AG04450 (cell line): ENCODE measurements at places on chromosomes 3 and 15.

- DNase-seq = no peak
Measured at GRCh38 chr3:11167590-11167989, 13.3 kb downstream of the HRH1 start.

- DNase-seq = no peak
Measured at GRCh38 chr3:114260152-114260551, 22.8 kb upstream of the ZNF80 start.

DNA sequence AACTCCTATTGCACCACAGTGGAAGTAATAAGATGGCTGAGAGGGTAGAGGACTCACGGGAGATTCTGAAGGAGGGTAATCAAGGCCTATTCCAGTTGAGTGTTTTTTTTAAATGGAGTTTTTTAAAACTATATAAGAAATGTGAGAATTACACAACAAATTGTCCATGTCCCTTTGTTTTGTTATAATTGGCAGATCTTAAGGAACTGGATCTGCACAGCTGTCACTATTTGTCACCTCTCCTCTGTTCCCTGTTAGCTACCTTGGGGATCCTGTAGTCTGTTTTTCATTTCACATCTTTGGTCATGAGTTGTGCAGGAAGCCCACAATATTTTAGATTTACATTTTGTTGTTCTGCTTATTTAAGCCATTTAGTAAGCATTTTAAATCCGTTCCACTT lies 77.3 kb upstream of the TSPAN3 start:
- DNase-seq = no peak

GRCh38 chr15:25670025-25670554 lies 193.0 kb downstream of the ATP10A start:
- DNase-seq = no peak

DNA sequence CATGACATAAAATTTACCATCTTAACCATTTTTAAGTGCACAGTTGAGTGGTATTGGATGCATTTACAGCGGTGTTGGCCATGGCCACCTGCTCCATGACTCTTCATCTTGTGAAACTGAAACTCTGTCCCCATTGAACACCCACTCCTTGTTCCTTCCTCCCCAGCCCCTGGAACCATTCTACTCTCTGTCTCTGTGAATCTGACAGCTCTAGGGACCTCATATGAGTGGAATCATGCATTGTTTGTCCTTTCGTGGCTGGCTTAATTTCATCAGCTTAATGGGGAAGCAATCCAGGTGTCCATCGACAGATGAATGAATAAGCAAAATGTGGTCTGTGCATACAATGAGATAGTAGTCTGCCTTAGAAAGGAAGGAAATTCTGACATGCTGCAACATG lies 42.5 kb downstream of the PLXNA1 start:
- DNase-seq = no peak

GRCh38 chr3:50600141-50600753 lies 11.3 kb downstream of the CISH start:
- no peak for DNase-seq

GRCh38 chr15:93246266-93247242 lies 157.5 kb upstream of the RGMA start:
- no peak for DNase-seq

DNA sequence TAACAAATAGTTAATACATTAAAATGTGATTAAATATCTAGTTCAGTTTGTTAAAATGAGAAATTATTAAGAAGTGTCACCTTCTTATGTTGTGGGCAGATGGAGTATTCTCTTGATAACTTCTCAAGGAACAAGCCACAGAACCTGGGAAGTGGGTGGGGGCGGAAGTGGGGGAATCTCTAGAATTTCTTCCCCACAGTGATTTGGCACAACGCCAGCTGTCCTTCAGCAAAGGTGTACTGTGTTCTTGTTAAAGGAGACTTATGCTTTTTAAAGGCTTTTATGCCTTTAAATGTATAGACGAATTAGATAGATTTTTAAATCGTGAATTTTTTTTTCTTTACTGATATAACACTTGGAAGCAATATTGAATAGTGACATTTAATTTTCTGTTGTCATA lies 42.4 kb downstream of the SEC22A start:
- no peak for DNase-seq

- no peak for DNase-seq
Measured at GRCh38 chr15:77622934-77623754, 9.6 kb downstream of the LINGO1 start.
